Peyer's patch (tissue), 4 donors: ENCODE measurements at places on chromosomes 16 and 17. TPM values are rescaled to one million over a fixed set of nuclear protein-coding genes. Genes with fewer than 3 reads are reported as not detected.
A peak's percentile ranks its signal among the peaks of the same experiment; 100 is the strongest.

Gene IST1
- total RNA-seq: 264 TPM

Gene NLRP1
- total RNA-seq: 19.8 TPM

Gene SLC5A11
- total RNA-seq: 138 TPM

Gene NOL11
- total RNA-seq: 20.3 TPM

Gene GAST
- total RNA-seq: not detected

Gene DPEP2
- total RNA-seq: 12.4 TPM

Gene KRTAP4-4
- total RNA-seq: not detected

GRCh38 chr17:28469376-28469775 is 4.1 kb upstream of the SLC13A2 start:
- DNase-seq: no peak
- H3K36me3 ChIP-seq: no peaks in the 10 kb centered on the region
- H3K4me3 ChIP-seq: no peak overlapping the region

- H3K27me3 ChIP-seq: no peaks in the 10 kb centered on the region
- DNase-seq: no peak
- no peaks in the 10 kb centered on the region for H3K4me1 ChIP-seq
- H3K36me3 ChIP-seq: no peaks in the 10 kb centered on the region
- H3K27ac ChIP-seq: no peak overlapping the region
- no peak overlapping the region for H3K4me3 ChIP-seq
These were observed 102.9 kb downstream of the TMEM132E start for GRCh38 chr17:34682305-34682704.

- peaks cover 13% of the 10 kb centered on the region for H3K4me1 ChIP-seq
- H3K27ac ChIP-seq: peak overlapping the region; percentile 48
- DNase-seq: peak; percentile 50
- no peak overlapping the region for H3K4me3 ChIP-seq
- H3K27me3 ChIP-seq: no peaks in the 10 kb centered on the region
These were observed 938.9 kb downstream of the CDH11 start for GRCh38 chr16:64182985-64183384.

DNA sequence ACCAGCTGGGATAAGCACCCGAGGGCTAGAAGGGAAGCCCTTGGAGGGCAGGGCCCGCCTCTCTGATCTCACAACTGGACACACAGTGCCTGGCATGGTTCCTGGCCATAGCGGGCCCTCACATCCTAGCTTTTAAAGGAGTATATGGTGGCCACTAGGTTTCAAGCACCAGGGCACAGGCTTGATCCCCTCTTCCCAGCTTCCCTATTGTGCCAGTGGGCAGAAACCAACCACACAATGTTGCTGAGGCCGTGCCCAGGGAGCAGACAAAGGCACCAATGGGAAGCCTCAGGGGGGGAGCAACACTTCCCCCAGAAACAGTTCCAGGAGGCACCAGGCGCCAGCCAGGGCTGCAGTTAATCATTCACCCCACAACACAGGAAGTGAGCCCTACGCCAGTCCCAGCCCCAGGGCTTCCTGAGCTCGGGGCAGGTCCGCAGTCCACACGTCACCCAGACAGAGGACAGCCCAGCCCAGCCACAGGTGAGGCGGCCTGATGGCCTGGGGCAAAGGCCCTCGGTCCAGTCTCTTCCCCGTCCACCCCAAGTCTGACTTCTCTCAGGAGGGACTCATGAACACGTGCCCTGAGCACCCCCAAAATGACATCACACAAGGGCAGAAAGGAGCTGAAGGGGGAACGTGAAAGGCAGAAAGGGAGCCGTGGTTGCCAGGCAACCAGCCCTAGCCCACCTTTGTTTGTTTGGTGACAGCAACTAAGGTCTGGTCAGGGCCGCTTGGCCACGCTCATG is 12.8 kb downstream of the SMIM5 start:
- H3K4me1 ChIP-seq: peaks cover 18% of the 10 kb centered on the region
- peak; percentile 90 for DNase-seq
- no peak overlapping the region for H3K4me3 ChIP-seq

DNA sequence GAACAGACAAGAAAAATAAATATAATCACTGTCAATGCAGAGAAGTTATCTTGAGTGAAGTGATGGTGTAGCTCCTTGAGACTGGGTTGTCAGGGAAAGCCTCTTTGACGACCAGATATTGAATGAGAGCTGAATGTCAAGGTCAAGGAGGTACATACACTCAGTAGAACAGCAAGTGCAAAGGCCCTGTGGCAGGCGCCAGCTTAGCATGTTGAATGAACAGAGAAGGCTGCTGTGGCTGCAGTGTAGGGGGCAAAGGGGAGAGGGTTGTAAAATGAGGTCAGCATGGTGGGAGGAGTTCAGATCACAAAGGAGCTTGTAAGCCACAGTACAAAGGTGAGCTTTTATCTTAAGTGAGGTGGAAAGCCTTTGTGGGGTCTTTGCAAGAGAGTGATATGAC is 111.5 kb downstream of the ZFHX3 start:
- no peak for DNase-seq
- H3K27me3 ChIP-seq: no peaks in the 10 kb centered on the region
- no peaks in the 10 kb centered on the region for H3K4me1 ChIP-seq
- no peak overlapping the region for H3K4me3 ChIP-seq

DNA sequence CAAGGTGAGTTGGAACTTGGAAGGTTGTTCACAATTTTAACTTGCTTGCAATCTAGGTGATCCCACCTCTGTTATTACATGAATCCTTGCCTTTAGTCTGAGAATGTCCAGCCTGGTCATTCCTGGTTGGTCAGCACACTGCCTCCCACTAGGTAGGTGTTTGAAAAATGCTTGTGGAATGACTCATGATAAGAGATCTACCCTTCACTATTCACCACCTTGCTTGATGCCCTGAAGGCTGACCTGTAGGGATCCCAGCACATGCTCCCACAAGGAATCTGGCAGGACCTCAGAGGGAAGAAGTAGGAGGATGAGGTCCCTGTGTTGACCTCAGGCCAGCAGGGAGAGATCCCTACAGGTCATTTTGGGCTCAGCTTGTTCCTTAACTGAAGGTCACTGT is 30.2 kb upstream of the ABCA3 start:
- DNase-seq: no peak
- no peak overlapping the region for H3K27ac ChIP-seq
- H3K4me3 ChIP-seq: no peak overlapping the region
- no peaks in the 10 kb centered on the region for H3K27me3 ChIP-seq

GRCh38 chr16:85222155-85222863 is 110.0 kb upstream of the CIBAR2 start:
- no peak for DNase-seq
- H3K36me3 ChIP-seq: no peaks in the 10 kb centered on the region
- peaks cover 3% of the 10 kb centered on the region for H3K4me1 ChIP-seq
- H3K4me3 ChIP-seq: no peak overlapping the region
- no peaks in the 10 kb centered on the region for H3K27me3 ChIP-seq

DNA sequence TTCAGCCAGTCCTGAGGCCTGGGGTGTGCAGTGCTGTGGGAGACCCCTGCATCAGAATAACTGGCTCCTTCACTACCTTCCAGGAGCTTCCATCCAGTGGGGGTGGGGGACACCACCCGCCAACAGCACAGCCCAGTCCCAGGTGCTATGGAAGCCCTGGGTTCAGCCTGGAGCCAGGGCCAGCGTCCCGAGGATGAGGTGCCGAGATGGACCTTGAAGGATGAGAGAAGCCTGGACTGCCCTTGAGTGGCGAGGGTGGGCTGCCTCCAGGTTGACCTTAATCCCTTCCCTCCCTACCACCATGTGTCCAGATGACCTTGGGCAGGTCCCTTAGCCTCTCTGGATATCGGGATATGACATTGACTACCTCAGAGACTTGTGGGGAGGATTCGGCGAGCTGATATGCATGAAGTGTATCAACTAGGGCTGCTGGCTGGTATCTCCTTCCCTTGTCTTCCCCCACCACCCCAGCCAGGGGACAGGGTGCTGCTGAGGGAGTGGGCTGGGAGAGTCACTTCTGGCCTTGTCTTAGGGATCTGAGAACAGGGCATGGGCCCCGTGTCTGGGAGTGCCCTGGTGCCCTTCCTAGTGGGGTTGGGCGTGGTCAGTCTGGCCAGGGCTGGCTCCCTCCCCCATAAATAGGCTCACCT is 14.2 kb upstream of the LASP1NB start:
- DNase-seq: no peak
- H3K4me1 ChIP-seq: peaks cover 6% of the 10 kb centered on the region
- H3K27me3 ChIP-seq: no peaks in the 10 kb centered on the region
- H3K36me3 ChIP-seq: no peaks in the 10 kb centered on the region
- H3K27ac ChIP-seq: no peak overlapping the region
